PC-9 (cell line): ENCODE measurements at places on chromosomes 3 and 15.

- H3K4me3 ChIP-seq, result no peak overlapping the region
- H3K4me1 ChIP-seq, result no peaks in the 10 kb centered on the region
- no peaks in the 10 kb centered on the region for H3K27me3 ChIP-seq
- no peaks in the 10 kb centered on the region for H3K36me3 ChIP-seq
- no peak for DNase-seq
Measured at GRCh38 chr3:43584043-43584826, 37.6 kb downstream of the ANO10 start.

- H3K36me3 ChIP-seq, result no peaks in the 10 kb centered on the region
- H3K27me3 ChIP-seq, result no peaks in the 10 kb centered on the region
- H3K27ac ChIP-seq, result no peak overlapping the region
- no peak overlapping the region for H3K4me3 ChIP-seq
- no peaks in the 10 kb centered on the region for H3K4me1 ChIP-seq
Measured at GRCh38 chr15:54288049-54288448, 309.8 kb downstream of the UNC13C start.

DNA sequence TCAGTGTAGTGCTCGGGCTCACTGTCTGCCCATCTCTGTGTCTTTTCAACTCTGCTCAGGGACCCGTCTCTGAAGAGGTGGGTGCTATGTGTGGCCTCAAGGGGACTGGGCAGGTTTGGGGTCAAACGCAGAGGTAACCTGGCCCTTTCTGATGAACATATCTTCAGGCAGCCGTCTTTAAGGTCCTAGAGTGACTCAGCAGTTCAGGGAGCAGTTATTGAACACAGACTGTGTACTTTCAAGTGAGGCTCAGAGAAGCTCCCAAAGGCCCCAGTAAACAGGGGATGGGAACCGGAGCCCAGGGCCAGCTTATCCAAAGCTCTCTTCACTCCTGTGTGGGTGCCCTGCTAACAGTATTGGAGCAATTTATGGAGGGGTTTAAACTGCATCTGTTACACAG is 73.1 kb downstream of the WDR76 start:
- H3K27ac ChIP-seq, result no peak overlapping the region
- no peaks in the 10 kb centered on the region for H3K27me3 ChIP-seq
- no peak overlapping the region for H3K4me3 ChIP-seq
- H3K4me1 ChIP-seq, result no peaks in the 10 kb centered on the region
- no peak for DNase-seq

DNA sequence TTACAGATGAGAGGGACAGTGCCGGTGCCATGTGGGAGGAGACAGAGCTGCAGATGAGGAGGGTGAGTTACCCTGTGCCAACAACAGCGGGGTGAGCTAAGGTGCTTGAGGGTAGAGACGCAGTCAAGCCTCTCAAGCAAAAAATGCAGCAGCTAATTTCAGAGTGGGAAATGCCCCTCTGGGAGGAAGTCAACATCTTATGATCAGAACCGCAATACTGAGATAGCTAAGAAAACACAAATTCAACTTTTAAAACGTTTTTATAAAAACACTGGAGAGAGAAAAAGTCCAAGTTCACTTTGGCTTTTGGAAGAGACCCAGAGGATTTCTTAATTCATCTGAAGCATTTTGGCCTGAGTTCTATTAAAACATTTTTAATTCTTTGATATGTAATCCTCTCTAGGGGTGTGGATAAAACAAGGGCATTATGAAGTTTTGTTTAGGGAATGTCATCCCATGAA is 319.2 kb downstream of the SLC9A9 start:
- H3K27me3 ChIP-seq, result no peaks in the 10 kb centered on the region
- DNase-seq, result no peak
- no peak overlapping the region for H3K27ac ChIP-seq
- no peaks in the 10 kb centered on the region for H3K36me3 ChIP-seq
- H3K4me1 ChIP-seq, result no peaks in the 10 kb centered on the region
- H3K4me3 ChIP-seq, result no peak overlapping the region

- H3K27me3 ChIP-seq, result no peaks in the 10 kb centered on the region
- H3K36me3 ChIP-seq, result peaks cover 8% of the 10 kb centered on the region; the same call in 1 of the 2 replicates
- H3K4me1 ChIP-seq, result 0 out of 2 replicates have a peak, but pooled peaks cover 3% of the 10 kb centered on the region
- no peak overlapping the region for H3K27ac ChIP-seq
- DNase-seq, result no peak
Measured at GRCh38 chr15:83163032-83163431, 44.6 kb downstream of the HDGFL3 start.

DNA sequence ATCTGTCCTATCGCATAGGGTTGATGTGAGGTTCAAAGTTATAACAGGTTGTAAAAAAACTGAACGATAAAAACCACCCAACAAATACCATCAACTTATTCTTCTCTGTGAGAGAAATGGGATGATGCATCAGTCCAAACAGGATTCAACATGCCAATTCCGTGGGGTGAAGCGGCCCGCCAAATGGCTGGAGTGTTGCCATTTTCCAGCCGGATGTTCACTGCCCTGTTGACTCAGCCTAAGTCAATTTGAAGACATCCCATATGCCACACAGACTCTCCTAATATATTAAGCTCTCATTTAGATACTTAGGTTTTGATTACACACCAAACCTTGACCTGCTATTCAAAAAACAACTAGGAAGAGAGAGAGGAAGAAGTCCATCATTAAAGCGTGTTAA is 311.1 kb downstream of the VPS13C start:
- H3K4me1 ChIP-seq, result peaks cover 21% of the 10 kb centered on the region
- no peak overlapping the region for H3K4me3 ChIP-seq
- H3K27ac ChIP-seq, result no peak overlapping the region

DNA sequence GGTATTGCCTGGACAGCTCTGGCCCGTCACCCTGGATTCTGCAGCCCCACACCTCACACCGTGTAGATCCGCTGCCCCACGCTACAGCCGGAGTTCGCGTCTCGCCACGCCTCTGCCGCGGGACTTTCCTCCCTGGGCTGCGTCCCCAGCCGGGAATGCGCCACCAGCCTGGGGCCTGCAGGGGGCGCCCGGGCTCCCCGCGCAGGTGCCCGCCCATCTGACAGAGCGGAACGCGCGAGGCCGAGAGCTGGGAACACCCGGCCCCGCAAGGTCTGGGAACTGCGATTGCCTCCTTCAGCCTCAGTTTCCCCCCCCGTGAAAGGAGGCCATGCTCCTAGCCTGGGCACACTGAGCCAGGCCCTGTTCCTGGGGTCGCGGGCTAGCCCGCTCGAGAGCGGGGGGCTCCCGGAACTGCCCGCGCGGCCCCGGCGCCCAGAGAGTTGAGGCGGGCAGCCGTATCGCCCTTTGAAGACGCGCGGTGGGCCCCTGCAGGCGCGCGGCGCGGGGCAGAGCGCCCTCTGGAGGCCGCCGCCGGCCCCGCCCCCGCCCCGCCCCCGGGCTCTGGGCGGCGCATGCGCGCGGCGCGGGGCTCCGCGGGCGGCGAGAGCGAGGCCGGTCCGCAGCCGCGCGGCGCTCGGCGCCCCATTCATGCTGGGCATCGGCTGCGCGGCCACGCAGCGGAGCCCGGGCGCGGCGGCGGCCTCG is at the start of gene PLXNA1:
PLXNA1 (plus strand) TSS at position 645 of the 705 bp plus-strand sequence. CDS start 5,479 bp downstream, outside the sequence.
- no peaks in the 10 kb centered on the region for H3K36me3 ChIP-seq
- H3K4me3 ChIP-seq, result peak within 1 kb of the TSS; percentile 86
- no peak within 1 kb of the TSS for H3K27ac ChIP-seq
- H3K4me1 ChIP-seq, result peaks cover 20% of the 10 kb centered on the region
- no peak for DNase-seq
- no peaks in the 10 kb centered on the region for H3K27me3 ChIP-seq
